NB4 (cell line): ENCODE measurements at places on chromosomes 4 and X.

DNA sequence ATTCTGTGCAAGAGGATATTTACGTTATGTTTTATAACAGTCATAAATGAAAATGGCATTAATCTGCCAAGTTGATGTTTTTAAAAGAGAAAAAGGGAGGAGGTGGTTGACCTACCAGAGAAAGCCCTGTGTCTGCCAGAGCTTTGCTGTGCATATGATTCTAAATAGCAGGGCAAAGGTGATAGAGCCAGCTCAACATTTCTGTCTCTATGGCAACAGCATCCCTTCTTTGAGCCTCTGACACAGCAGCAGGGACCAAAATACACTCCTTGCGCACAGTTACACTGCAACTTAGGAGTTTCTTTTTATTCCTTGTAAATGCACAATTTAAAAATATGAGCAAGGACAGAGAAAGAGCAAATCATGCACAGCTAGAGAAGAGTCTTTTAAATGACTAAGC, 133.3 kb upstream of the RAI2 start:
- DNase-seq = no peak

DNA sequence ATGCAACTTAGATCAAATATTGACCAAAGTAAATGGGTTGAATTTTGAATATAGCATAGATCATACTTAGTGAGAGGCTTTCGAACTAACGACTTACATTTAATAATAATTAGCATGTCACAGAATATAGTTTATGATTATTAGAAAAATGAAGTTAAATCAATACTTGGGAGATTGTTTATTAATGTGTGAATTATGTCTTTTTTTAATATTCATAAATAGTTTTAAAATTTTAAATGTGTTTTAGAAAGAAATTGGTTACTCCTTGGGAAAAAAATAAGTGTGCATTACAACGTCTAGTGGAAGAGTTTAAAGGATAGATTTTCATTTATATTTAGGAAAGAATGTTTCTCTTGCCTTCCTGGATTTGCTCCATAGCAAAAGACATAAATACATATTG, 7.3 kb downstream of the FGA start:
- no peak for DNase-seq

DNA sequence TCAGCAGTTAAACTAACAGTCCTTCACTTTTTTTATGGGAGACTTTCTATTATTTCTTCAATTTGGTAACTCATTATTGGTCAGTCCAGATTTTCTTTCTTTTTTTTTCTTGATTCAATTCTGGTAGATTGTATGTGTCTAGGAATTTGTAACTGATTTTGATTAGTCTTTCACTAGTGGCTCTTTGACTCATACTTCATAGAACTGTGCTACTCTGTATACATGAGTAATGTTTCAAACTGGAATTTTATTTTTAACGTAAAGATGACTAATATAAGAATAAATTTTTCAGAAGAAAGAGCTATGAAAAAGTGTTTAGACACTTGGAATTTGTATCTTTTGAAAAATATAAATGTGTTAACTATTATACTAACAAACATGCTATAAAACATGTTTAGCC, 813.0 kb downstream of the TRAM1L1 start:
- DNase-seq = no peak

DNA sequence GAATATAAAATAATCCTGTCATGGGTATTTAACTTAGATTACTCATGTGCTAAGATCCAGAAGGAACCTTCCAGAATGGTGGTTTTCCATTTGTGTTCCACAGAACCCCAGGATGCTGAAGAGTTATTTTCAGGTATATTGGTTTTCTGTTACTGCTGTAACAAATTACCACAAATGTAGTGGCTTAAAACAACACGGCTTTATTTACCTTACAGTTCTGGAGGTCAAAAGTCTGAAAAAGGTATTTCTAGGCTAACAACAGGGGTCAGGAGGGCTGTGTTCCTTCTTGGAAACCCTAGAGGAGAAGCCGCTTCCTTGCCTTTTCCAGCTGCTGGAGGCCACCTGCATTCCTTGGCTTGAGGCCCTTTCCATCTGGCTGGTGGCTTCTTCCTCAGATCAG, 57.9 kb upstream of the HPSE start:
- no peak for DNase-seq

GRCh38 chrX:108304210-108304609, 134.0 kb downstream of the COL4A6 start:
- peak; percentile 31 for DNase-seq

GRCh38 chr4:185719500-185719858, 92.5 kb downstream of the SORBS2 start:
- no peak for DNase-seq

DNA sequence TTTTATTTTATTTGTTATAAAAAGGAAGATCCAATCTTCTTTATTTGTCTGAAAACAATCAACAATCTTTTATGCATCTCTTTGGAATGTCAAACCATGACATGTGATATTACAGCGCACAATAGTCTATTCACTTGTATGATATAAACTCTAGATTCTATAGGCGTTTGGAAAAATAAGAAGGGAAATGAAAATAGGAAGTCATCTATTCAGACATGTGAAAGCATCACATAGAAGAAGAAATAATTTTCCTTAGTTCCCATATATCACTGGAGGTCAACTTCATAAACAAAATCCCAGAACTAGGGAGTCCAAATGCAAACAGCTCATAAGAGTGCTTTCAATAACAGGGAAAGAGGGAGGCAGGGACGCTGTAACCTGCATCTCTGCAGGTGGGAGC, 139.5 kb upstream of the RASGEF1B start:
- DNase-seq = no peak

- DNase-seq = no peak
Observed at GRCh38 chr4:4455210-4455865, 68.4 kb downstream of the NSG1 start.
